ENCODE measurements at places on chromosomes 6 and 20.

DNA sequence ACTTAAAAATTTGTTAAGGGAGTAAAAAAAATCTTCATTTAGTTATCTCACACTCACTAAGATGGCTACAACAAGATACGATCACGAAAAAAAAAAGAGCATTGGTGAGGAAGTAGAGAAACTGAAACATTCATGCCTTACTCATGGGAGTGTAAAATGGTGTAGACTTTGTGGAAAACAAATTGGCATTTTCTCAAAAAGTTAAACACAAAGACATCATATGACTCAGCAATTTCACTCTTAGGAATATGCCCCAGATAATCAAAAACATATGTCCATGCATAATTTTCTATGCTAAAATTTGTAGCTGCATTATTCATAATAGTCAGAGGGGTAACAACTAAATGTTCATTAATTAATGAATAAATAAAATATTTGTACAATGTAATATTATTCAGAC is 120.9 kb upstream of the IRAK1BP1 start:
- no peak for DNase-seq

DNA sequence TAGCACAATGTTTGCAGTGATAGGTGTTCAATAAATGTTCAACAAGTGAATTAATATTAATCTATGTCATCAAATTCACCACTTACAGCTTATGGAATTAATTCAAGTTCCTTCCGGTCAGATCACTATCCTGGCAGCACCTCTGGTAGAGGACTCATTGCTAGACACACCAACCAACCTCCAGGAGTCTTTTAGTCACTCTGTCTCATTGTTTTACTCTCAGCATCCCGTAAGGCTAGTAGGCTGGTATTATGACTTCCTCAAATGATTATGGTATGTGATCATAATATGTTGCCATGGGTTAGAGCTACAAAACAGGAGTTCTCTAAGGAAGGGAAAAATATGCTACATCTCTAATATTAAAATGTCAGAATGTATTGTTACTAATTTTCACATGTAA is 21.7 kb upstream of the MMS22L start:
- DNase-seq = no peak

- DNase-seq = no peak
Observed at GRCh38 chr6:19753826-19754225, 83.3 kb upstream of the ID4 start.

- peak; percentile 49 for DNase-seq
Observed at GRCh38 chr6:146041282-146041681, 12.4 kb downstream of the GRM1 start.

DNA sequence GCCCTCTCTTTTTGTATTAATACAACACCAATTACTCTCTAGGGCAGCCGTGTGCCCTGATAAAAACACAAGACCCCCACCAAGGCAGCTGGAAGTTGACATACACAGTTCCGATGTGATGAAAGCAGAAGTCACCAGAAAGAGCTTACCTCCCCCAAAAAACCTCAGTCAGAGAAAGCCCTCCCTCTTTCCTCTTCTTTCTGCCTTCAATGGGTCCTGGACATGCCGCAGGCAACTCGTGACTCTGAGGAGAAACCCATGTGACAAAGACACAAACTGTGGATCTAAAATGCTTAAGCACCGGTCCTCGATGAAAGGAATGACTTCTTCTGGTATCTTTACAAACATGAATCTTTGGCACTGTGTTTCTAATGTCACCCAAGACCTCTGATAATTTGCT is 117.7 kb upstream of the CCDC28A start:
- no peak for DNase-seq

- DNase-seq = no peak
Observed at GRCh38 chr20:41369673-41370072, 3.1 kb upstream of the EMILIN3 start.

GRCh38 chr6:15854826-15855710 is 192.2 kb upstream of the DTNBP1 start:
- peak; percentile 11 for DNase-seq

- no peak for DNase-seq
Observed at GRCh38 chr6:163092876-163093275, 321.6 kb upstream of the QKI start.

DNA sequence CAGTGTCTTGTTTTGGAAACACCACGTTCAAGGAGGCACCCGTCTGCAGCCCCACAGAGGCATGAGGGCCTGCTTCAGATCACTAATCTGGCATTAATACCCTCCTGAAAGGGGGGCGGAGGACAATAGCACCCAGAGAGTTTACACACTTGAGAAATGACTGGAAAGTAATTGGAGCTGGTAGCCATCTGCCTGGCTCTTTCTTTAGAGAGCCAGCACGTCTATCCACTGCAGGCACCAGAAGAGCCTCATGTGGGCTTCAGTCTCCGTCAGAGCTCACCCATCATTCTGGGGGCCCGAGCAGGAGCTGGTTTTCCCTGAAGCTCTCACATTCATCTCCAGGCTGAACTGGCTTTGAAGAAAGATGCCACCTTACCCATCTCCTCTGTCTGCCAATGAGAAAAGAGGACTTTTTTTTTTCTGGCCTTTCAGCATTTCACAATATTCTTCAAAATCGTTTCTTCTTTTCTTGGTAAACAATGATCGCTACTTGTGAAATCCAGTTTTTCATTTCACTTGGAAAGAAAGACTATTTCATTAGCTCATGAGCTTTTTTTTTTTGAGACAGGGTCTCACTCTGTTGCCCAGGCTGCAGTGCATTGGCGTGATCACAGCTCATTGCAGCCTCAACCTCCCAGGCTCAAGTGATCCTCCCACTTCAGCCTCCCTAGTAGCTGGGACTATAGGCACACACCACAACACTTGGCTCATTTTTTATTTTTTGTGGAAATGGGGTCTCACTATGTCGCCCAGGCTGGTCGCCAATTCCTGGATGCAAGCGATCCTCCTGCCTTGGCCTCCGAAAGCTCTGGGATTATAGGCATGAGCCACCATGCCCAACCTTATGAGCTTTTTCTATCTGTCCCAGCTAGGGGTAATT is 124.7 kb upstream of the ZNF217 start:
- DNase-seq = no peak

DNA sequence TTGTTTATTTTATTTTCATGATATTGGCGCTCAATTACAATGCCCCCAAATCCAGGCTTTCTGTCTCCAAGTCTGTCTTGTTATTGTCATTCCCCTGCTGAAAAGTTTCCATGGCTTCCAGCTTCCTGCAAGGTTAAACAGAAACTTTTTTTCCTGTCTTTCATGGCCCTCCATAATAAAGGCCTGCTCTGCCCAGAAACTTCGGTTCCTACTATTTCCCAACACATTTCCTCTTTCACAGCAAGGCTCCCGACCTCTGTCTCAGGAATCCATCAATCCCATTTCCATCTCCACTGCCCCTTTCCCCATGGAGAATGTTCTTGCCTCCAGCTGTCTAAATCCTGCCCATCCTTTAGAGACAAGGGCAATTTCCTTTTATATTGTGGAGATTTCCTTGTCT is 365.2 kb upstream of the JARID2 start:
- no peak for DNase-seq
